Stimulated activated CD4-positive, alpha-beta T cell treated with anti-CD3 and anti-CD28 coated beads, Interleukin-1b, Interleukin-23, amount 100 ng/mL, for 48 hours (primary cell): ENCODE measurements at places on chromosomes 2 and 18.

DNA sequence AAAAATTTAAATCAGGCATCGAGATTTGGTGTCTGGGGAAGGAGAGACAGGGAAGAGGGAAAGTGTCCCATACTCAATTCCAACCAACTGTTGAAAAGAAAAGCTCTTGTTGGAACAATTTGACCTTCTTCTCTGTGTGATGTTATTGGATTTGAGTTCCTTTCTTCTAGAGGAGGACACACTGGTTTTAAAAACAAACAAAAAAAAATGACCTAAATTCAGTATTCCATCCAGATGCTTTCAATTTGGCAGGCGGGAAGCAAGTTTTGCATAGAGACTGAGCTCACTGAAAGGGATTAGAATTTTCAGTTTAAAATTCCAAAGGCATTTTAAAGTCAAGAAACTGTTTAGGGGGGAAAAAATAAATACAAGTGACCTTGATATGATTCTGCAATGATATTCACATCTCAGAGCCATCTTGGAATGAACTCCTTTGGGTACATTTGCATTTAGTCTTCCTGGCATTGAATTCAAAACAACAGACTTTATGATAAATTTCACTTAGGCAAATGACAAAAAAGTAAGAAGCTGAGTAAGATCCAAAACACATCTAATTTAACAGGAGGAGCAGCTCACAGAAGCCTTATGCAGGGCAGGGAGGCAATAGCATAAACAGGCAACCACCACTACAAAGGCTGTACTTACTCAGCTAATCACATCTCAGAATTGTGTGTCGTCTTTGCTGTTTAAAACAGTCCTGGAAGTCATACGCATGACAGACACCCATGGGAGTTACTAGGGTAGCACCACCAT, 126.8 kb downstream of the CDH20 start:
- DNase-seq: no peak

DNA sequence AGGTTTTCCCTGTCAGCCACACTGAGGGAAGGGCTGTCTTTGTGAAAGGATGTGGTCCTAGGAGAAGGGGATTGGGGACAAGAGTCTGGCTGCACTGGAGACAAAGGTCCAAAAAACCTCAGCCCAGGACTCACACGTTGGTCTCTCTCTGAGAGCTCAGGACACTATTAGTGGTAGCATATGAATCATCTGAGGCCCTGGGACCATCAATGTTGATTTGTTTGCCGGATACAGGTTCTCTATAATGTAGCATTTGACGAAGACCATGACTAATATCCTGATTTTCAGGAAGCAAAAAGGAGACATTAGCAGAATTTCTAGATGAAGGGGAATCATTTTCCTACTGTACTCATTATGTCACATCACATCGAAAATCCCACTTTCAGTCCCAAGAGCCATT, 22.2 kb upstream of the DNAH6 start:
- DNase-seq: no peak

DNA sequence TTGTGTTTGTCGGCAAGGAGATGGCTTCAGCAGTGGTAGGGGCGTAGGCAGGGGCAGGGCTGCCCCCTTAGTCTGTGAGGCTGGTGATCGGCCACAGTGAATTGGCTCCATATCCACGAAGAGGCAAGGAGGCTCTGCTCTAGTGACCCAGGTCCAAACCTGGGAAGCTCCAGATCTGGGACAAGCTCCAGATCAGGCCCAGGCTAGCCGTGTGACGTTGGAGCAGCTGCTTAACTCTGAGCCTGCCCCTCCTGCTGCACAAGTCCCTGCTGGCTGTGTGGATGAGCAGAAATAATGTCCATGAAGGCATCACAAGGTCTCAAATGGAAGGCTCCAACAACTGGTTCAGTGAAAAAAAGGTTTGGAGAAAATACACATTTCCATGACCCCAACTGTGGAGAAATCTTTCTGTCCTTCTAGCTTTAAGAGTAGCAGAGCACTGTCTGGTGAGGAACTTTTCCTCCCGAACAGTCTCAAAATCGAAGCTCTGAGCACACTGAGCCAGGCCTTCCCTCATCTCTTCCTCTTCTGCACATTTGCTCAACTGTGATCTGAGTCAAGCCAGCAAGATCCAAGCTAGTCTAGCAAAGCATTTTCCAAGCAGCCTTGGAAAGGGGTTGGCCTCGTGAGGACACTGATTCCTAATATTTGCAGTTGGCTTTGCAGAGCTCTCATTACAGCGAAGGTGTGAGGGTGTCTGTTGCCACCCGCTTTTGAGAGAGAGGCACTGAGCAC, 67.0 kb upstream of the TCF7L1 start:
- DNase-seq: no peak

DNA sequence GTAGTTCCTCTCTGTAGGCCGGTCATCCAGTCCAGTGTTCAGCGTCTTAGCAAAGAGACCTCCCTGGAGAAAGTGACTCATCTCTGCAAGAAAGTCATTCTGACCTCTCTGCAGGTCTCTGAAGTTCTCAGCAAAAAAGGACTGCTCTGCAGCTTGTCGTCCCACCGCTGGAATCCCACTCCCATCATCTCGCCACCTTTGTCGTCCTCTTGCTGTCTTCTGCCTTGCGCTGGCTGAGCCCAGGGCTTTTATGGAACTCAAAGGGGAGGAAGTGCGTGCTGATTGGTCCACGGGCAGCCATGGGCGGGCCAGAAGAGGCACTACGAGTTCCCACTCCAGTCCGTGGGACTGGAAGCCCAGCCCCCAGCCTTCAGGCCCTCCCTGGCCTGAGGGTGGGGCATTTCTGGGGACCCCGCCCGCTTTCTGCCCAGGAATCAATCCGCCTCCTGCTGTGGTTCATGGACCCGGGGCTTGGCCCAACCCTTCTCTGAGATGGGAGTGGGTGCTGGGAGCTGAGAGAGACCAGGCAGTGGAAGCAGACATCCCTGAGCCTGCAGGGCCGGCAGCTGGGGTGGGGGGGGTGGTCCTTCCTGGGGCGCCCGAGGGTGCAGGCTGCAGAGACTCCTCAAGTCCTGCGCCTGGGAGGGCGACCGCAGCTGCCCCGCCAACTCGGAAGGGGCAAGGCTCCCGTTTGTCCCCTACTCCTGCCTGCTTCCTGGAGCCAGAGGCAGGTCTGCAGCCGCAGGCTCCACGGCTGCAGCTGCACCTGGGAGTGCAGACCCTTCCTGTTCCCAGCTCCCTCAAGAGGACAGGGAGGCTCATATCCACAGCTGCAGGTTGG, 660.7 kb upstream of the RAB6C start:
- no peak for DNase-seq

- no peak for DNase-seq
Observed at GRCh38 chr18:48828194-48828545, 122.6 kb downstream of the SMAD7 start.

DNA sequence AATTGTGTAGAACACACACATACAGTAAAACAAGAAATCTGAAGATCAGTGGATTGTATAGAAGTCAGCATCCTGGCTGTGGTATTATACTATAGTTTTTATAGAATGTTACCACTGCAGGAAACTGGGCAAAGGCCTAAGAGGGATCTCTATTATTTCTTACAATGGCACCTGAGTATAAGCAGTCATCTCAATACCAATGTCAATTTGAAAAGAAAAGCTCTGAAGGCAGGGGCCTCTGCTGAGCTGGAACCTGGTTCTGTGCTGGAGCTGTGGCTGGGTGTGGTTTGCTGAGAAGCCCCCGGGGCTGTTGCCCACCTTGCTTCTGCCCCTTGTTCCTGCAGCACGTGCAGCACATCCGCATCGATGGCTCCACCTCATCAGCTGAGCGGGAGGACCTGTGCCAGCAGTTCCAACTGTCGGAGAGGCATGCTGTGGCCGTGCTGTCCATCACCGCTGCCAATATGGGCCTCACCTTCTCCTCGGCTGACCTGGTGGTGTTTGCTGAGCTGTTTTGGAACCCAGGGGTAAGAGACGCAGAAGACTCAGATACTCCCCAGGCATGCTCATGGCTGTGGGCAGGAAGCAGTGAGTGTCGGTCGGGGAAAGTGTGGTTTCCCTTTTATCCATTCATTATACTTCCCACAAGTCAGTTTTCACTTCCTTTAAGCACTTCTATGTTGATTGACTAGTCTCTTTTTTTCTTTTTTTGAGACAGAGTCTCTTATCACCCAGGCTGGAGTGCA, 23.5 kb upstream of the RPL37A start:
- DNase-seq: peak; percentile 45

- no peak for DNase-seq
Observed at GRCh38 chr2:169775765-169776164, 22.9 kb upstream of the SSB start.
